ENCODE measurements at places on chromosomes 5 and 9.

- peak; percentile 15 for DNase-seq
Measured at GRCh38 chr9:137162505-137163364, 7.1 kb downstream of the LRRC26 start.

DNA sequence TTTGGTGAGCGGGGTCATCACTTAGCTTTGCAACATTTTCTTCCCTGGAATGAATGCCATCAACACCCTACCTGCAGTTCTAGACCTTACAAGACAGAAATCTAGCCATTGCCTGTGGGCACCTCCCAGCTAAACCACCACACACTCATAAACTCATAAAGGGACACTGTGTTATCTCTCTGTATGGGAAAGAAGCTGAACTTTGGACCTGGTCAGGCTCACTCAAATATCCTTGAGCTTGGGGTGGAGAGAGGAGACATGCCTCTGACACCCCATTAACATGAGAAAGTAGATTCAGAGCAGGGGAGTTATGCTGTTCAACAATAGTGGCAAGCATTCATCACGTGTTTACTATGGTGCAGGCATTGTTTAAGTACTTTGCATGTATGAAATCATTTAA is 205.6 kb downstream of the ZNF462 start:
- no peak for DNase-seq

DNA sequence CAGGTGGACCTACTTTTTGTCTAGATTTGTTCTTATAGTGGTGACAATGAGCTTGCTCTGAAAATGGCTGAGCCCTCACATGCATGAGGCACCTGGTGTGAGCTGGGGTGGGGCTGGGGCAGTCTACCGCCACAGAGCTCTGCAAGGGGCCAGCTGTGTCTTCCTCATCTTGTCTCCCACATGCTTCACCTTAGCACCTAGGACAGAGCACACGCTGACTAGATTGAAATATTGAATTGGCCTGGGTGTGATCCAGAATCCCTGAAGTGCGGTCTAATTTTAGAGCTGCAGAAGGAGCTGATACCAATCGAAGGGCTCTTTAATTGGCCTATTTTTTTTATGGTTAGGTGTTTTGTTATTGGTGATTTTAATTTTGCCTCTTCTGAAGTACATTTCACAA is 126.1 kb upstream of the NFIB start:
- peak; percentile 29 for DNase-seq

DNA sequence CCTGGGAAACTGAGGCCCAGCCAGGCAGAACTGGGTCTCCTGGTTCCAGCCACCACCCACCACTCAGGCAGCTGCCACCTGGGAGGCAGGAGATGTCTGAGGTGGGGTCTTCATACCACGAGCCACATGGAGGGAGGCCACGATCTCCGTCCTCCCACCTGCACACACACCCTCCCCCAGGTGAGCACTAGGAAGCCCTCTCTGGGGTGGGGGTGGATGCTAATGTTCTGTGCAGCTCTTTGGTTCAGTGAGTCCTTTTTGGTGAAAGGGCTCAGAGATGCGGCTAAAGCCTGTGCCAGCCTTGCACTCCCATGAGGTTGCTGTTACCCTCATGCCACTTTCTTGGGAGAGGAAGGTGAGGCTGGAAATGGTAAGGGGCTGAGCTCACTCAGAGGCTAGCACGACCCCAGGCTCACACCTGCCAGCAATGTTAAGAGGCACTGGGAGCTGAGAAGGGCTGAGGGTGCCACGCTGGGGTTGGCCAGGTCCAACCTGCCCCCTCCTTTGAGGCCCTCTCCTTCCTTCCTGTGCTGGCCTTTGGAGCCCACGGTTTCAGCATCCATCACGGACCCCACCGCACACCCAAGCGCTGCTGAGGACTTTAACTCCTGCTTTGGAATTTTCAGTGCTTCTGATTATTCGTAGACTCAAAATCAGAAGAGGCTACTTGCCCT is 26.6 kb upstream of the OBP2B start:
- DNase-seq = no peak

GRCh38 chr9:128244091-128244836 is 31.5 kb downstream of the GOLGA2 start:
- no peak for DNase-seq

- no peak for DNase-seq
Measured at GRCh38 chr5:107876261-107876660, 205.5 kb upstream of the EFNA5 start.

DNA sequence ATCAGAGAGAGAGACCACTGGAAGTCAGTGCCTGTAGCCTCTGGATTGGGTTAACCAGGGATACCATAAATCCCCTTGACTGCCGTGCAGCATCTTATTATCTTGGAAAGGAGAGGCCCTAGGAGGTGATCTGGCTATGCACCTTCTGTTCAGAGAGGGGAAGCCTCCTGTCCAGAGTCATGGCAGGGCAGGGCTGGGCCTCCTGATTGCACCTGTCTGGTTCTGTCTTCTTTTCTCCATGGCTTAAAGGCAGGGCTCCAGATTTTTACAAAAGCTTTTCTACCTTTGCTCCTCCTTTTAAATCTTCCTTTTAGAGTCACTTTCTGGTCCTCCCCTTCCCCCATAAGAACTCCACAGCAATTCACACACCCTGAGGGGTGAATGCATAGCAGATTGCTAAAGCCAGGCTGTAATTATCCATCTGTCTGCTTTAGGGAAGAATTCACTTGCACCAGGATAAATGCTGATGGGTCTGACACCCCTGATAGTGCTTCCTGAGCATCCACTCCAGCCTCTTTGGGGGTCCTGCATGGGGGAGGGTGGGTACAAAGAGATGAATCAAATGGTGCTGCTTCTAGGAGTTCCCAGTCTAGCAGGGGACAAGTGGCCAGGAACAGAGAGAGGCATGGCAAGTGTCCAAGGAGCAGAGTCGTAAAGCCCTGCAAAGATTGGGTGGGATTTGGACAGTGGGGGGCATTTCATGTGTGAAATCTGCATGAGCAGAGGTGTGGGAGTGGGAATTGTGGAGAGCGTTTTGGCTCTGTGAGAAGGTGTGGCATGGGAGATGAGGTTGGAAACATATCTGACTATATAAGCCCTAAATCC is 141.3 kb upstream of the ALDH1B1 start:
- DNase-seq = no peak

DNA sequence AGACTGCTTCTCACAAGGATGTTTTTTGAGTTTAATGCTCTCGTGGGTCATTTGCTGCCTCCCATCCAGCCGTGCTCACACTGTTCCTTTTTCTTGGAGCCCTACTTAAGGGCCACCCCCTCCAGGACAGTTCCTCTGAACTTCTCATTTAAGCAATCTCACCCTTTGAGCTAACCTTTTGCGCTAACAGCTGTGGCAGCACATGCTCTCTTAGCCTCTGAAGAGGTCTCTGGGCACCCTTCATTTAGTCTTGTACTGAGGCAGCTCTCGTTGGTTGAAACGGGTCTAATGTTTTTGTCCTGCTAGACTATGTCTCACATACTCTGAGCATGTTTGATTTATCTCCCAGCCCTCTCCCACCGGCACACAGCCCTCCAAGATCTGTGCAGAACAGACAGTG is 11.8 kb downstream of the ALDH1B1 start:
- DNase-seq = no peak

GRCh38 chr5:17434982-17435381 is 63.0 kb upstream of the TAF11L2 start:
- no peak for DNase-seq

DNA sequence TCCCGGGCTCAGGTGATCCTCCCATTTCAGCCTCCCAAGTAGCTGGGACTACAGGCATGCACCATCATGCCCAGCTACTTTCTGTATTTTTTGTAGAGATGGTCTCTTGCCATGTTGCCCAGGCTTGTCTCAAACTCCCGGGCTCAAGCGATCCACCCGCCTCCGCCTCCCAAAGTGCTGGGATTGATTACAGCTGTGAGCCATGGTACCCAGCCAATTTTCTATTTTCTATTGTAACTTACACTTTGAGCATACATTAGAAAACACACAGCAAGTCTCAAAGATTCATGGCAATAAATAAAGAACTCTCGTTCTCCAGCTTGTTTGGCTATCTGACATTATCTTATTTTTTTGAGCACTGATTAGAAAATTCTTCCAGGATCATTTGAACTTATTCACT is 228.7 kb downstream of the ADAMTS6 start:
- DNase-seq = no peak
